Renal cortical epithelial cell (primary cell): ENCODE measurements at places on chromosomes 6 and 20. TPM values are rescaled to one million over a fixed set of nuclear protein-coding genes. Genes with fewer than 3 reads are reported as not detected.

Gene LAMA4
- total RNA-seq, result 8.2 and 54.0 TPM in 2 replicates

- DNase-seq, result no peak
These were observed 196.1 kb downstream of the LRFN2 start for GRCh38 chr6:40391086-40391485.

GRCh38 chr20:47720636-47721427 lies 64.4 kb downstream of the SULF2 start:
- no peak for DNase-seq

GRCh38 chr20:37523012-37523391 lies 2.0 kb downstream of the NNAT start:
- DNase-seq, result no peak

DNA sequence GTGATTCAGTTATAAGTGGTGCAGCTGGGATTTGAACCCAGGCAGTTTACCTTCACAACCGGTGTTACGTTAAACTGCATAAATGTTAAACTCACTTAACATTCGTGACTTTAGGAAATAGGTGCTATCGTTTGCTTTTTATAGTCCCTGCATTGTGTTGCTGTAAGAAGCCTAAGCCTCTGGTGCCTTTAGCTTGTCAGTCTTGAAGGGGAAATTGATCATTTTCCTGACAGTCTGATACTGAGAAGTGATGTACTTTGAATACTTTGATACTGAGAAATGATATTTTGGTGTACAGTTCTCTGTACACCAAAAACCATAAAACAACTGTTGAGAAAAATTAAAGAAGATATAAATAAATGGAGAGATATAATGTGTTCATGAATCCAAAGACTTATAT lies 52.5 kb upstream of the NEDD9 start:
- no peak for DNase-seq
